Naive thymus-derived CD8-positive, alpha-beta T cell (primary cell): ENCODE measurements at places on chromosomes 11 and 22. TPM values are rescaled to one million over a fixed set of nuclear protein-coding genes. Genes with fewer than 3 reads are reported as not detected.

RASD2 gene
- polyA plus RNA-seq = not detected

EMID1 gene
- not detected for polyA plus RNA-seq

GAB4 gene
- not detected for polyA plus RNA-seq

MTA2 gene
- polyA plus RNA-seq = 15.8 TPM

MOB2 gene
- 47.9 TPM for polyA plus RNA-seq

RASL10A gene
- not detected for polyA plus RNA-seq

RAD9A gene
- polyA plus RNA-seq = 6.6 TPM

OR51B2 gene
- polyA plus RNA-seq = not detected
